CD4-positive, alpha-beta T cell treated with Interleukin-17A for 4 hours (primary cell): ENCODE measurements at places on chromosomes 5 and 9.

GRCh38 chr5:69493396-69494133 lies 975 bp downstream of the OCLN start:
- DNase-seq = peak; percentile 2

GRCh38 chr5:178557416-178557815 lies 32.8 kb downstream of the COL23A1 start:
- DNase-seq = no peak

DNA sequence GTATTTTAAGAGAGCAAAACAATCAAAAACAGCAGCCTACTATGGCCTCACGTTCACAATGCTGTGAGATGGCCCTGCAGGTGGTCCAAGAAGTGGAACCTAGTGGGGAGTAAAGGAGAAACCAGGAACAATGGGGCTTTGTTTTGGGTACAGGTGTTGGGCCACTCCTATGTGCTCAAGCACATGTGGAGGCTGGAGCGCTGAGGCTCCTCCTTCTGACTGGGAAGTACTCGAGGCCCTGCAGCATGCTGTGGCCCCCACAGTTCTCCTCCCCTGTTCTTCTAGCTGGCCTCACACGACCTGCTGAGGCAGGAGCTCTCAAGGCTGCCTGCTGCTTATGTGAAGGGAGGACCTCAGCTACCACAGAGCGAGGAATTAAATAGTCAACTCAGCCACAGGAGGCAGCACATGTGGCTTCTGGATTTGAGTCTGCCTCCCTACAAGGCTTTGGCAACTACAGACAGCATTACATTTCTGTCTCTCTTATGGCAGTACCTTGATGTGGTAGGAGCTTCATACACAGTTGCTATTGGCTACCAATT lies 482.3 kb downstream of the SPOCK1 start:
- no peak for DNase-seq

- DNase-seq = peak; percentile 1
Measured at GRCh38 chr5:132493241-132493640, 2.7 kb upstream of the IRF1 start.

DNA sequence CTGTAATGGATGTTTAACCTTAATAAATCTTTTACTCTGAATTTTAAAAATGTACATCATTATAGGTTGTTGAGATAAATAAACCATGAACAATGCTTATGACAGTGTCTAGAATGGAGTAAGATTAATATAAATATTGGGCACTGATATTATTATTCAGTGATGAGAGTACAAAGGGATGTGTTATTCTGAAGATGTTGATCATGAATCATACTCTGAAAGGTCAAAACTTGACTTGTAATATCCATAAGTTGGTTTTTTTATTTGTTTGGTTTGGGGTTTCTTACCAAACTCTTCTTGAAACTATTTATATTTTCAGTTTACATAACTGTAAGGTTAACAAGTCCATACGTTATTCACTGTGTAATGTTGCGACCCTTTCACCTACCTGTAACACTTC lies 163.2 kb downstream of the MPDZ start:
- no peak for DNase-seq

GRCh38 chr5:112653638-112654205 lies 84.0 kb upstream of the APC start:
- no peak for DNase-seq
